CD4-positive, alpha-beta T cell treated with Interferon alpha-2 for 1 hour (primary cell): ENCODE measurements at places on chromosomes 16 and 17.

DNA sequence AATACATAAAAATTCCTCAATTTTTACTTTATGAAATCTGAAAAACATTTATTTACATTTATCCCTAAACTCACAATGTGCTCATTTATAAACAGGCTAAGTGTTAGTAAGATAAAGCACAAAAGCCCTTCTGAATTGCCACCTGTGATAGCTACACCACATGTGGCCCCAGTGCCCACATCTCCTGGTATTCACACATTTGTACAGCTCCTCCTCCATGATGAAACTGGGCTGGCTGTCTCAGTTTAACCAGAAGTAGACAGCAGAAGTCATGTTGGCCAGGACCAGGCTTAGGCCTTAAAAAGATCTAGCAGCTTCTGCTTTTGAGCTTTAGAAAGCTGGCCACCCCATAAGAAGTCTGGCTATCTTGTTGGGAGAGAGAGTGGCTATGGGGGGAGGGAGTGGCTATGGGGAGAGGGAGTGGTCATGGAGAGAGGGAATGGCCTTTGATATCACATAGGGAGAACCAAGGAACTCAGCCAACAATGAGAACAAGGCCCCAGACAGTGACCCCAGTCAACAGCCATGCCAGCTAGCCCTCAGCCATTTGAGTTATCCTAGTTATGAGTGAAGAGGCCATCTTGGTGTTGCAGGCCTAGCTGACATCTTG is 47.4 kb downstream of the CEP95 start:
- no peak for DNase-seq

DNA sequence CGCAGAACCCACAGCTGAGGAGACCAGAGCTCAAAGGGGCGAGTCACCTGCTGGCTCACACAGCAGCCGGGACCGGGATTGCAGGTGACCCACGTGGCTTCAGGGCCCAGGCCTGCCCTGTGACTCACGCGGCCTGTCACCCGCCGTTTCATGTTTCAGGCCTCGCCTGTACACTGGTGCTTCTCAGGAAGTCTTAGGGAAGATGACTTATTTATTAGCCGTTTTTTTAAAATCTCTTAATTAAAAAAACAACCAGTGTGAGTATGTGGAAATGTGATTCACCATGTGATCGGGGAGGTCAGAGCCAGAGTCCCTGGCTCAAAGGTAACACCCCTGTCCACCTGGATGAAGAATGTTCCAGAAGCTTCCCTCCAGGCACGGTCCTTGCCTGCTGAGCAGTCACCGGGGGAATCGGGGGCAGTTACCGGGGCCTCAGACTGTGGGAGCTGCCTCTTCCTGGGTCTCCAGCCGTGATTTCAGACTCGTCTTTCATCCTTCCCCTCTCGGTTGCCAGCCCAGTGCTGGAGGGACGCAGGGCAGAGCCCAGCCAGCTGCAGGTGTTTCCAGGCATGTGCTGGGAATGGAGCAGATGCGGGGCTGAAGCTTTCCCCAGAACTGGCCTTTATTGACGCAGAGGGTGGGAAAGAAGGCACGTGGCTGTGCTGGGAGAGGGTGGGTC is 49.3 kb downstream of the CMIP start:
- no peak for DNase-seq

DNA sequence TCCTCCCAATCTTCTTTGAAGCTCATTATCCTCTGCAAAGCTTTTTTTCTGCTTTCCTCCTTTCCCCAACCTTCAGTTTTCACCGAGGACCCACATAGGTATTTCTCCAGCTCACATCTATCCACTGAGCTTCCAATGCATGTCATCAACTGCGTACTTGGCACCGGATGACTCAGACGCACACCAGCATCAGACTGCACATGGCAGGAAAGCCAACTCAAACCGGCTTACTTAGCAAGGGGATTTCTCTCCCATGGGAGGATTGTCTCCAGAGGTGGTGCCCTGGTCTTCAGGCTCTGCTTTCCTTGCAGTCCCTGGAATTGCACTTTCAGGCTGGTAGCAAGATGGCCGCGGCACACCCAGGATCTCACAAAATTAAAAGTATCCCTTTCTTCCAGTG is 1.7 kb upstream of the AKTIP start:
- DNase-seq, result peak; percentile 28

- no peak for DNase-seq
These were observed 485.8 kb downstream of the MAF start for GRCh38 chr16:79114759-79115158.
